ENCODE measurements at places on chromosomes 7 and 10.

DNA sequence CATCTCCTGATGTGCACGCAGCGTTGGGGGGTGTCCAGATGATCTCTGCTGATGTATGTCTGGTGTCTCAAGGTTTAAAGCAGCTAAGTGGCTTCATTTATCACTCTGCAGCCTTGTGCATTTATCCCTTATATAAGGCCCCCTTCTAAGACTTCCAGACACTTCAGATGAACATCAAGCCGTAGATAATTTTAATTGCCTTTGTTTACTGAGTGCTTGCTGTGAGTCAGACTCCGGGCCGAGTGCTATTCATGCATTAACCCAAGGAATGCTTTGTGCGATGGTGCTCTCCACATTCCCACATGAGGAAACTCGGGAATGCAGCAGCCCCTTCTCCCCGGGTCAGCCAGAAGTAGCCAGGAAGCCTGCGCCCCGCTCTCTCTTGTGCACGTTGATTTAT lies 328.6 kb upstream of the COBL start:
- DNase-seq: no peak

- DNase-seq: no peak
Measured at GRCh38 chr10:71999360-72000072, 35.3 kb downstream of the CHST3 start.

- DNase-seq: no peak
Measured at GRCh38 chr10:58518775-58519174, 6.1 kb downstream of the BICC1 start.

DNA sequence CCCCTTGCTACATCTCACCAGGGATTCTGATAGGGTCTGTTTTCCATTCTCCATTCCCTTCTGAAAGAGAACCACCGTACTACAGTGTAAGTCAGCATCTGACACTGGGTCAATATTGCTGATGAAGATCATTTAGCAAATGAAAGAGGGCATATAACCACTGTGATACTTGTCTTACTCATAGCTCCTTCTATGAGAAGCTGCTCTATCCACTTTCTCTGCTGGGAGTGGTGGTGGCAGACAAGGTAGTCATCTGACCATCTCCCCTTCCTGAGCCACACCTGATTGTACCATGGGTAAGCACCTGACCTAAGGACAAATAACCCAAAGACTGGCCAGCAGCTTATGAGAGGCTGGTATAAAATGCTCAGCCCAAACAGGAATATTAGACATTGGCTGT lies 220.4 kb downstream of the DOCK4 start:
- no peak for DNase-seq

GRCh38 chr10:89351780-89352597 lies 24.2 kb downstream of the IFIT3 start:
- DNase-seq: no peak
